GM12865 (cell line): ENCODE measurements at places on chromosomes 11 and 22.

GRCh38 chr11:116605543-116606459 lies 167.0 kb downstream of the BUD13 start:
- DNase-seq, result peak; percentile 56

GRCh38 chr11:64001484-64002420 lies 15.5 kb downstream of the OTUB1 start:
- no peak for DNase-seq

DNA sequence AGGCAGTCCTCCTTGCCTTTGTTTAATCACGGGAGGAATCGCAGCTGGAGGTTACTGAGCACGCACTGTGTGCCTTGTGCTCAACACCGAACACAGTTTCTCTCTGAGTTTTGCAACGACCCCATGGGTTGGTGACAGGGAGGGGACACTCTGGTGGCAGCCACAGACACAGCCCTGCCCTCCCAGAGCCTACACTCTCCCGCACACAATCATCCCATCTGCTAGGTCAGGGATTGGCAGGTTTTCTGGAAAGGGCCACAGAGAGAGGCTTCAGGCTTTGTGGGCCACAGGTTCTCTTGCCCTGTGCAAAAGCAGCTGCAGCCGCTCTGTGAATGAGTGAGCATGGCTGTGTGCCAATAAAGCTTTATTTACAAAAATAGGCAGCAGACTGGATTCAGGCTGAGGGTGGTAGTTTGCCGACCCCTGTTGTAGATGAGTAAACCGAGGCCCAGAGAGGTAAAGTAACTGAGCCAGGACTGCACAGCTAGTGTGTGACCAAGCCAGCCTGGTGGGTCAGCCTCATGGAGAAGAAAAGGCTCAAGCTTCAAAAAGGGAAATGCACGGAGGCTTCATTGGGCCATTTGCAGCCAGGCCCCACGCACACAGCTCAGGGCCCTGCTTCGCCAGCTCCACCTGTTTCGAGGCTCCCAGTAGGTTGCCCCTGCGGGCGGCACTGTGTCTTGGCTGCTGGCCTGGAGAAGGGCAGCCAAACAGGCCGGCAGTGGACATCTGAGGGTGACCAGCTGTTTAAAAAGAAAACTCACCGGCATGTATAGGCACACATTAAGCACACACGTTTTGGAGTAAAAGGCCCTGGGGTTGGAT lies 16.3 kb downstream of the LTO1 start:
- DNase-seq, result no peak

GRCh38 chr11:65524014-65524740 lies 706 bp upstream of the SCYL1 start:
- no peak for DNase-seq

GRCh38 chr22:50274311-50274710 lies 4.1 kb upstream of the MAPK11 start:
- peak; percentile 71 for DNase-seq

DNA sequence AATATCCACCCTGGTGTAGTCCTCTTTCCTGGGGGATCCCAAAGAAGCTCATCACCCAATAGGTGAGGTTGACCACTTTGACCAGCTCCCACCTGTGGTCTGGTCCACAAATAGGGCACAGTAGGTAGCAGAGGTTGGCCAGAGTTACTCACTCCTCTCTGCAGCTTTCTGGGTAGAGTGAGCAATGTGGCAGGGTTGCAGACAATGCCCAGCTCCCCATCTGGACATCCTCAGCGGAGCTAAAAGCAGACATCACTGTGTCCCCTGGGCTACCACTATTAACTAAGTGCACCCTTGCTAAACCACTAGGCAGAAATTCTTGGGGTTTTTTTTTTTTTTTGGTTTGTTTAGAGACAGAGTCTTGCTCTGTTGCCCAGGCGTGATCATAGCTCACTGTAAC lies 48.4 kb upstream of the TP53I11 start:
- no peak for DNase-seq

GRCh38 chr11:118117790-118118601 lies 31.2 kb upstream of the SMIM35 start:
- DNase-seq, result peak; percentile 30

DNA sequence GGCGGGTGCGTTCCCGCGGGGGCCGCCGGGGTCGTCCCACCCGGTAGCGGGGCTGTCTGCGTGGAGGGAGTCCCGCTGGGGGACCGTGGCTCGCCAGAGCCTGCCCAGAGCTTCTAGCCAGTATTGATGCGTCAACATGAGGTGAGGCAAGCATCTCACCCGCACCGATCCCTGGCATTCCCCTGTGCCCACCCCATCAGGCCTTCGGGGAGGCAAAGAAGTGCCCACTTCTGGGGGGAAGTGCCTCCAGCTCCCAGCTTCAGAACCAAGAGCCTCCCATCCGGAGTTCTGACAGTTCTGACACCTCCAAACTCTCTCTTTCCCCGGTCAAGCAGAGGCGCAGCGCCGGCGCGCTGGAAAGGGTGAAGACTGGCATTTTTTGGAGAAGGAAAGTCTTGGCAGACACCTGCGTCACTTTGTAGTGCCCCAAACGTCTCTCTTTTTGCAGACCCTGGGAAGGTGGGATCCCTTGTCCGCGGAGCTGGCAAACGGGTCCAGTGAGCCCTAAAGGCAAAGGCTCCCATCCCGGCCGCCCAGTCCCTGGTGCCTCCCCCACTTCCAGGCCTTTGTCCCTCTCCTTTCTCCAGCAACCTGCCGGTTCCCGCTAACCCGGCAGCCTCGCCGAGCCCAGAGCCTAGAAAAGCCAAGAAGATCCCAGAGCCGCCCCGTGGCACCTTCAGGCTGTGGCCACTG lies 3.2 kb upstream of the PAX6 start:
- DNase-seq, result no peak

- DNase-seq, result no peak
Measured at GRCh38 chr11:43952401-43953342, 10.2 kb downstream of the C11orf96 start.

- no peak for DNase-seq
Measured at GRCh38 chr11:107140983-107141382, 122.7 kb upstream of the GUCY1A2 start.

DNA sequence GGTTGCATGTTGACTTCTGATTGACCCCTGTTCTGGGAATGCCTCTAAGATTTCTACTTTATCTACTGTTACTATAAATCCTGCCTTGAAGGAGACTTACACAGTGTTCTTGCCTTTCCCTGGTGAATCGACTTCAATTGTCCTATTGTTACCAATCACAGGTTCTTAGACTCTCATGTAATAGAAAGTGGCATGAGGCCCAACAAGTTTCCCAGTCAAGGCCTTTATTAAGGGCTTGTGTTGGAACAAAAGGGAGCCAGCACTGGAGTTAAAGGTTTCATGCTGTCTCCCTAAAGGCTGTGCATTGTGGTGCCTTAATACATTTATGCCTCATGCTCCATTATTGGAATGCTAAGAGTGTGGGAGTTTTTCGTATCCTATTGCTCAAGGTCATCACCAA lies 23.3 kb downstream of the MS4A2 start:
- no peak for DNase-seq

GRCh38 chr11:91587131-91587530 lies 637.5 kb upstream of the FAT3 start:
- DNase-seq, result no peak

DNA sequence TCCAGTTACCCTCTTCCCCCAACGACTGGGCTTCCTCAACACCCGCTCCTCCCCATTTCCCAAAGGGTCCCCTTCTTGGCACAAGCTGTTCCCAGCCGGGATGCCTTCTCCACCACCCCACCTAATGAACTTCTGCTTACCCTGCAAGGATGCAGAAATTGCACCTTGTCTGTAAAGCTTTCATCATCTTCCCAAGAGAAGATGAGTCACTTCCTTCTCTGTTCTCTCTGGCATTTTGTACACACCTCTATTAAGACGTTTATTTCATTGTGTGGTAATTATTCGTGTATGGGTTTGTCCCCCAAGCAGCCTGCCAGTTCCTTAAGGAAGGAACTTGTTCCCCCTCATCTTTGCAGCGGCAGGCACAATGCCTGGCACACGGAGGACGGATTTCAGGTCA lies 351.1 kb downstream of the CADM1 start:
- no peak for DNase-seq

- no peak for DNase-seq
Measured at GRCh38 chr22:20566420-20567260, 59.2 kb downstream of the MED15 start.

DNA sequence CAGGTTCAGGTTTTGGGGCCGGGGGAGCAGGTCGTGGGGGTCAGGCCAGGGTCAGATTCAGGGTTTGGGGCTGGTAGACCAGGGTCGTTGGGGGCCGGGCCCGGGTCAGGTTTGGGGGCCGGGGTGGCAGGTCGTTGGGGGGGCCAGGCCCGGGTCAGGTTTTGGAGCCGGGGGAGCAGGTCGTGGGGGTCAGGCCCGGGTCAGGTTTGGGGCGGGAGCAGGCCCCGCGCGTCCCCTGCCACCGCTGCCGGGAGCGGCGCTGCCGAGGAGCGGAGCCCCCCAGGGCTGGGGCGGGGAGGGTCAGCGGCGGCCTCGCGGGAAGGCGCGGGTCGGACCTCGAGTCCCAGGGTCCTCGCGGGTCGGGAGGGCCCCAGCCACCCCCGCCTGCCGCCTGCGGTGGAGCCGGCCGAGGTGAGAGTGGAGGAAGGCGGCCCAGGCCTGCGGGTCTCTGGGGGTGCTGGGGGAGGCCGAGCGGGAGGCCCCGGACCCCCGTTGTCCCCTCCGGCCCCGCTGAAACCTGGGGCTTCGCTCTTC lies 535 bp downstream of the TRABD start:
- no peak for DNase-seq

DNA sequence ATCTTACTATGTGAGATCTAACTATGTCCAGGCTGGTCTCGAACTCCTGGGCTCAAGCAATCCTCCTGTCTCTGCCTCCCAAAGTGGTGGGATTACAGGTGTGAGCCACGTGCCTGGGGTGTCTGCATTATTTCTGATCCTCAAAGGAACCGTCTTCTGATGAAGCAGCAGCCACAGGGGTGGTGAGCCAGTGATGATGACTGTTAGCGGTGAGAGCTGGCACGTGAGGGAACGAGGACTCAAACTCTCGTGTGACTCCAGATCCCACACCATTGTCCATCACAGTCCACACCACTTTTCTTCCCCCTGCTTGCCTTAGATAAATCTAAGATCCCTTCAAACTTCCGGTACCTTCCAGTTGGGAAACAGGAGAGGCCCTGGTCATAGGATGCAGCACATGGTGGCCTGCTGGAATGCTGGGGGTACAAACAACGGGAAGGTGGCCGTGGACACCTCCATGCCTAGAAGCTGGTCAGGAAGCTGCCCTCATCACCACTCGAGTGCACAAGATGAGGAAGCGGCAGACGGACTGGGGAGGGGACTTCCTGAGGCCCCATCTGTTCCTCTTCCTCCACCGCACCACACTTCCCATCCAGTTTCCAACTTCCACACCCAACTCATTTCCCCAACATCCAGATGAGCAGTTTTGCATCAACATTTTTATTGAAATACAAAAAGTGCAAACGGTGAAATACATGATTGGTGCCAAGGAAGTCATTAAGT lies 23.8 kb downstream of the ARHGAP1 start:
- no peak for DNase-seq

- DNase-seq, result no peak
Measured at GRCh38 chr11:10441091-10441490, 14.0 kb upstream of the AMPD3 start.

- no peak for DNase-seq
Measured at GRCh38 chr11:76030286-76030685, 176.0 kb downstream of the WNT11 start.

DNA sequence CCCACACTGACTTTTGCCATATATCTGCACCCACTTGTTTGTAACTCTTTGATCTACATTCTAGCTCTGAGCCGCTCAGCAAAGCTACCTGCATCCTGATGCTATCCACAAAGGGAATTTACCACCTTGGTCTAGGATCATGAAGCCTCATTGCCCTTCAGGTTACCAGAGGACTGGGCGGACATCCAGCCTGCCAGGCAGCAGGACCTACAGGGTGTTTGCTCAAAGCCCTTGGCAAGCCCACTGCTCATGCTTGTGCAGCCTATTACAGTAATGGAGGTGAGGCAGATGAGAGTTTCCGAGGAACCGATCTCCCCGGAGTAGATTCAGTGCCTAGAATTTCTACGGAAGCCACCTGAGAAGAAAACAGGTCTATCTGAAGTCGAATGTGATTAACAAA lies 417.2 kb downstream of the OPCML start:
- DNase-seq, result no peak

DNA sequence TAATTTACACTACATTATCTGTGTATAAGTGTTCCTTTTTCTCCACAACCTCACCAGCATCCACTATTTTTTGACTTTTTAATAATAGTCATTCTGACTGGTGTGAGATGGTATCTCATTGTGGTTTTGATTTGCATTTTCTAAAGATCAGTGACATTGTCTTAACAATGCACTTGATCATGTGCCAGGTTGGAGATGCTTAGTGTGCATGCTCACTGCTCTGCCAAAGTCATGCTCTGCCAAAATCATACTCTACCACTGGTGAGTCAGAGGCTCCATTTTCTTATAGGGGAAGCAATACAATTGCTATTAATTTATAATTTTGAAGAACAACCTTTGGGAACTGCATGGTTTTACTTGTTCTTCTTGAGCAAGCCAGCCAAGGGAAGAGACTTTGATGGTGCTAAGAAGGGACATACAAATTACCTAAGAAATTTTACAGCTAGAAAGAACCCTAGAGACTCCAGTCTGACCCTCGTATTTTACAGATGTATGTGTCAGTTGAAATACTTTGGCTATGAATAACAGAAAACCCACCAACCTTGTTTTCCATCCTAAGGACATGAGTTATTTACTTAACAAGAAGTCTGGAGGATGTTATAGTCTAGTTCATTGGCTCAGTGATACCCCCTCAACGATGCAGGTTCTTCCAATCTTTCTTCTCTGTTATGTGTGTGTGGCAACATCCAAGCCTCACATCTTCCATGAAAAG lies 368.9 kb downstream of the DDX10 start:
- DNase-seq, result no peak

- DNase-seq, result no peak
Measured at GRCh38 chr11:41003339-41004282, 455.8 kb downstream of the LRRC4C start.

DNA sequence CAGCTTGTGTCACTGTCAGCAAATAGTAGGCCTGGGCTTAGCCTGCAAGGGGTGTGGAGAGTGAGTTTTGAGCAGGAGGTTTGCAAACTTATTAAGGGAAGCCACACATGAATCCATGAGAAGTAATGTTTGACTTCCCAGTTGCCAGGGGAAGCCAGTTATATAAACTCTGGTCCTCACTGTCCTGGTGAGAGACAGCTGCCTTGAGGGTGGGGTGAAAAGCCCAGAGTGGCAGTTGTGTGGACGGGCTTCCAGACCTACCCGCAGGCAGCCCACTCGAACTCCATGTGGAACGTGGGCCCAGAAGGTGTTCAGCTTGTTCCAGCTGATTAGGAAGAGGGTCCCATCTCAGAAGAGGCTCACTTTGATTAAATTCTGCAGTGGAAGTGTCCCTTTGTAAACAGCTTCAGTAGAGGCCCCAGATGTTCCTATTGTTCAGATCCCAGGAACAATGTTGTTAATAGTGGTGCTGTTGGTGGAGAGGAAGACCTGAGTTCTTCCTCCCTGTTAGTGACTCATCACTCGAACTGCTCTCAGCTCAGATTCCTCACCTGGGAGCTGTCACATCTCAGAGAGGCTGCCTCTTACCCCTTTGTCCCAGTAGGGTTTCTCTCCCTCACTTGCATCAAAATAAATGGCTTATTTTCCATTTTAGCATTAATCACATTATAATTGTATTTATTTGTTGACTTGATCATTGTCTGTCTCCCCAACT lies 63.4 kb downstream of the GRAMD1B start:
- DNase-seq, result no peak
